ENCODE measurements at places on chromosomes 5 and 9.

DNA sequence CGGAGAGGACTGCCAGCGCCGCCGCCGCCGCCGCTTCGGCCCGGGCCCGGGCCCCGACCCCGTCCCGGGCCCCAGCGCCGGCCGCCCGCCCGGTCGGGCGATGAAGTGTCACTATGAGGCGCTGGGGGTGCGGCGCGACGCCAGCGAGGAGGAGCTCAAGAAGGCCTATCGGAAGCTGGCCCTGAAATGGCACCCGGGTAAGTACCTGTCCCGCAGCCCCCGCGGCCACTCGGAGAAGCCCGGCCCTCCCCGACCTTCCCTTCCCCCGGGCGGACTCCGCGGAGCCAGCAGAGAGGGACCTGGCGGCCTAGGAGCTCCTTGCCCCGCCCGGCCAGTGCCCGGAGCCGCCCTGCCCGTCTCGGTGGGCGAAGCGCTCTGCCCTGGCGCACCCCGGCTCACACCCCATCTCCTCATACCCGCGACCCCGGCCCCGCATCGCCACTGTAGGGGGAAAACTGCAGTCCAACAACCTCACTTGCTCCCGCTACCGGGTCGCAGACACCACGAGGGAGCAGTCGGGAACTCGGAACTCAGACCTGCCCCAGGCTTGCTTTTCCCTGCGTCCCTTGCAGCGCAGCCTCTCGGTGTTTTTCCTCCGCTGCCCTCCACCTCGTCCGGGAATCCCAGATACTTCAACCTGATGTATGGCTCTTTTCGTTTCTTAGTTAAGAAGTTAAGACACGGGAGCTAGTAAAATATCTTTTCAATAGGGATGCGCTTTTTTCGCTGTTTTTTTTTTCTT, 532 bp downstream of the DNAJC21 start:
- DNase-seq, result peak; percentile 66

- no peak for DNase-seq
These were observed 48.4 kb upstream of the CKMT2 start for GRCh38 chr5:81184749-81185110.

- DNase-seq, result no peak
These were observed 821 bp upstream of the VCP start for GRCh38 chr9:35073279-35073612.

DNA sequence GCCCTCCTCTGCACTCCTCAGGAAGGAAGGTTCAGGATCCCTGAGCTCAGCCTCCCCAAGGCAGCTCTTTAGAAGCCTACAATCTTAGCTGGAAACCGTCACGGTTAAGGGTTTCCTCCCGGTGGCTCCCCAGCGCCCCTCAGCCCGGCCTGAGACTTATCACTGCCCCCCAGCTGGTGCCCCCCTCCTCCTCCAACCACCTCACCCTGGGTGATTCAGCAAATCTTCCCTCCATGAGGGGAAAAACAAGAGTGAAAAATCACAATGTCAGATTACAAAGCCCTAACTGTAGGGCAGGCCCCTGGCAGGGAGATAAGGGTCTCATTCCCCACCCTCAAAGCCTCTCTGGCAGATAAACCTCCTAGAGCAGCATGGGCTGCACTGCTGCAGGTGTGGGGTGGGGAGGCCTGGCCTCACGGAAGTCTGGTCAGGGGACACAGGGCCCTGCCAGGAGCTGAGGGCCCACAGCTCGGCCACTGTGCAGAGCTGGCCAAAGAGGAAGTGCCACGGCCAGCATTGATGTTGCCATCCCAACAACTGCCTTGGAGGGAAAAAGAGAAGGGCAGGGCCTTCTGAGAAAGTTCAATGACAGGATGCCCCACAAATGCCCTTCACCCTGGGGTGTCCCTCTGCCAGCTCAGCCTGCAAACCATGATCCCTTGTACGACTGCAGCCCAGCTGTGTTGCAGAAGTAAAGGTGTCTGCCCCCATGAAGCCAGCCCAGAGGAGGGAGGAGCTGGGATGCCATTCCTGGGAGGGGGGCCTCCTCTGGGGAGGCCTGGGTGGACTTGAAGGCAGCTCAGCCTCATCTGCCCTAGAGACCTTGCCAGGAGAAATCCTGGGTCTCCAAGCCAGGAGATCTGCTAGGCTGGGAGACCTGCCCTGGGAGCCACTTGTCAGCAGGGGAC, 25.9 kb downstream of the GFI1B start:
- DNase-seq, result no peak

All from brain microvascular endothelial cell (primary cell).